ENCODE measurements at places on chromosomes 11 and 22.

- DNase-seq: no peak
These were observed 192.8 kb downstream of the GRIK4 start for GRCh38 chr11:120704256-120704750.

DNA sequence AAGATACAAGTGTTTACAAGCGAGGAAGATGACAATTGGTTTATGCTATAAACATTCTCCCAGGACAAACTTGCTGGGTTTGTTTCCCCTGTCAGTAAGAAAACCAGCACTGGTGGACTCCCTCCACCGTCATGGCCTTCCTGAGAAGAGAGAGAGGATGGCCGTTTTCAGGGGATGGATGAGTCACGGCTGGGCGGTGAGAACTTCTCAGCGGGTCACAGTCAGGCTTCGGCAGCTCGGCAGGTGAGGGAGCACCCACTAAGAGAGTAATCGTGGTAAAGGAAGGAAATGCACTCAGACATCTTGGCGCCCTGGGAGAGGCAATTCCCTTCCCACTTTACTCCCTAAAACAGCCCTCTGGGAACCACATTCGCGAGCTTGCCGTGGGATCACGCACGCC lies 83.9 kb downstream of the NCAM1 start:
- peak; percentile 7 for DNase-seq

DNA sequence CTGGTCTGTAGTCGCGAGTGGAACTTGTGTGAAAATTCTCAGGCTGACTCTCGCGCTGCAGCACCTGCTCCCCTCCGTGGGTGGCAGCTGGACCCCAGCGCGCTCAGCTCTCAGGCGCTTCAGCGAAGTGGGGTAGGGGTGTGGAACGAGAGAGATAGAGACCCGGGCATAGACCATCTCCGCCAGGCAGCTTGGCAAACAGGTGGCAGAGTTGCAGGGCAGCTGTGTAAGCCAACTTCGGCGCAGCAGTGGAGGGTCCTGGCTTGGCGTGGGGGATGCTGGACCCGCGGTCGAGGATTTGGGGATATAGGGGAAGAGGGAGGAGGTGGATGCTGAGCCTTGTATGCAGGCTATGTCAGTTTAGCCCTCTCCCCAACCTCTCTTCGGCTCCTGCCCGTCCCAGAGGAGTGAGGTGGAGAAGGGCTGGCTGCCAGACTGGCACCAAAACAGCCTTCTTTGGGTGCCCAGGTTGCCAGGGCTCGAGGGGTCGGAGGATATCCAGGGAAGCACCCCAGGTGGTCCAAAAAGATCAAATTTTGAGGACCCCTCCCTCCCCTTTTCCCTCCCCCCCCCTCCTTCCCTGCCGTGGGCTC lies 746 bp upstream of the CALCB start:
- DNase-seq: no peak

GRCh38 chr11:133753150-133753549 lies 92.2 kb downstream of the SPATA19 start:
- DNase-seq: no peak

DNA sequence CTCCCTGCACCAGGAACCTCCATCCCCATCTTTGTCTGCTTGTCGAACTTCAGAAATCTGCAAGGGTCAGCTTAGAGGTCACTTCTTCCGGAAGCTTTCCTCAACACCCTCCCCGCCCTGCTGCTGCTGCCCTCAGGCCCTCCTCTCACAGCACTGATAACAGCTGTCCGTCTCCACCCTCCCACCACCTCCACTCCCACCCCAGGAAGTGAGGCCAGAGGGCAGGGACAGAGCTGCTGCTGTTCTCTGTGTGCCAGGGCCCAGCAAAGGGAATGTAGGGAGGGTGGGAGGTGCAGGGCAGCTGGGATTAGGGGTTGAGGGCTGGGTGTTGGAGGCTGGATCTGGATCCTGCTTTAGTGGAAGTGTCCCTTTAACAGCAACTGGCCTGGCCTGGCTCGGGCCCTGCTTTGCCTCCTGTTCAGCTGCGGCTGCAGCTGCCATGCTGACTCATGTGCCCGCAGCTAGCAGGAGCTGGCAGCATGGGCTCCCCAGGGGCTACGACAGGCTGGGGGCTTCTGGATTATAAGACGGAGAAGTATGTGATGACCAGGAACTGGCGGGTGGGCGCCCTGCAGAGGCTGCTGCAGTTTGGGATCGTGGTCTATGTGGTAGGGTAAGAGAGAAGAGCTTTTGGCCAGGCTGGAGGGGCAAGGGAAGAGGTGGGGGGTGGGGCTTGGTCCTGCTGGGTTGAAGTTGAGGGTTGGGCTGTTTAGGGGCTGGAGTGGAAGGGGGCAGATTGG lies at the start of gene P2RX6:
P2RX6 (plus strand) TSS at position 440 of the 740 bp plus-strand sequence; CDS start at position 450, 10 bp downstream.
- peak; percentile 26 for DNase-seq

DNA sequence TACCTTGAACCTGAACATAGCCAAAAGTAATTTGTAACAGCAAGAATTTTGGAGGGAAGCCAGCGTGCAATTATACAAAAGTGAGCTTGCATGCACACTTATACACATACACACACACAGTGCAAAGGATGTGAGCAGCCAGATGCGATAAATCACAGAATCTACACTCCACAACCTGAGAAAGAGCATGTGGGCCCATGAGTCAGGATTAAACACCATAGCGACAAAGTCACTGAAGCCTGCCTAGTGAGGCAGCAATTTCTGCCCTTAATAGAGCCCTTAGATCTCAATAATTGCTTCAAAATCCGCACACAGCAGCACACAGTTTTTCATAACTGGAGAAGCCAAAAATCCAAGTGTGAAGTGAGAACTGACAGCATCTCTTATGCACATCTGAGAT lies 42.6 kb upstream of the TEAD1 start:
- no peak for DNase-seq

DNA sequence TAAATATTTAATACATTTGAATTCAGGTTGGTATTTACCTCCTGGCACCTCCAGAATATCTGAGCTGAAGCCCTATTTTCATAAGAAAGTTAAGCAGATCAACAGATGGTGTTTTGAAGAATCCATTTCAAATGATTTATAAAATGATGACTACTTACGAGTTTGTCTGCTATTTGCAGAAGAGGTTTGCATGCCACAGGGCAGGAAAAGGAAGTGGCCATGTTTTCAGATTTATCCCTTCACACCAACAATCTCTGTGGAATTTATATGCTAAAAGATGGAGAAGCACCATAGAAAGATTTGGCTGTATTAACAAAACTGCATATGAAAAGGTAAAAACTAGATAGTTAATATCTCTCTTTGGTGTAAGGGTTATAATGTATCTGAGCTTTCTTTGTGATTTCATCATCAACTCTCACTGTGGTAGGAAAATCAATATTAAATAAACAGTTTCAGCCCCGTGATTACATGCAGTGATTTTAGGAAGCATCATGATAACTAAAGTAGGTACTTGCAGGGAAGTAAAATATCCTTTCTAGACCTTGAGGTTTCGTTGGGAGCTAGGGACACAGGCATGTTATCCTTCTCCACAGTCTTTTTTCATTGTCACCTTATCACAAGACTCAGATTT lies 2.6 kb downstream of the BMAL1 start:
- DNase-seq: no peak

- DNase-seq: no peak
These were observed 29.0 kb upstream of the RASSF10 start for GRCh38 chr11:12979928-12980689.

GRCh38 chr11:62251698-62252097 lies 9.7 kb downstream of the SCGB1D2 start:
- DNase-seq: no peak

DNA sequence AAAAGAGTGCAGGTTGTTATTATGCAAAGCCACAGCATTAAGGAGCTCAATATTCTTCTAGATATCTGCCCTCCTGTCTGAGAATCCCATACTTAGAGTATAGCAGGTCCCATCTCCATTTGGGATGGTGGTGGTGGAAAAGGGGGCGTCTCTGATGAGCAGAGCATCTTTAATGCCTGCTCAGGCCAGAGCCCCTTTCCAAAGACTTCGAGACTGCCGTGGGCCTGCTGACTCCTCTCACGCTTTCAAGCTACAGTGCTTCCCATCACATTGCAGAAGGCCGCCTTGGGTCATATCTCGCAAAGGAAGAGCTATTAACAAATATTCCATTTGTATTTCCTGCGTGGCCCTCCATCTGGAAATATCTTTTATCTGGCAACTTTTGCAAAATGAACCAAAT lies 10.9 kb downstream of the LMO2 start:
- no peak for DNase-seq

DNA sequence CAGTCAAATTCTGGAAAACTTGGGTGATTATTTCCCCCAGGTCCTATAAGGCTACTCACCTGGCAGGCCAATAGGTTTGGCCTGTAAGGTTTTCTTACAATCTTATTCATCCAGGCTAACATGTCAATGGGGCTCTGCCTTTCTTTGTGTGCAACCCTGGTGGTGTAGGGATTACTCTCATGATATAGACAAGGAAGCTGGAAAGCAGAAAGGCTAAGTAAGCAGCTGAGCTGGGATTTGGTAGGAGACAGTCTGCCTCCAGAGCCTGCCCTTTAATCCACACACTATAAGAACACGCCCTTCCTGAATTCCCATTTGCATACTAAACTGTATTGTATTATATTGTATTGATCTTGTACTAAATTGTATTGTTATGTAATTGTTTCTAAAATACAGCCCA lies 373.3 kb upstream of the CCDC90B start:
- no peak for DNase-seq

- no peak for DNase-seq
These were observed 27.9 kb downstream of the EXPH5 start for GRCh38 chr11:108565653-108566052.

GRCh38 chr11:47616726-47617416 lies 22.7 kb upstream of the C1QTNF4 start:
- DNase-seq: no peak

DNA sequence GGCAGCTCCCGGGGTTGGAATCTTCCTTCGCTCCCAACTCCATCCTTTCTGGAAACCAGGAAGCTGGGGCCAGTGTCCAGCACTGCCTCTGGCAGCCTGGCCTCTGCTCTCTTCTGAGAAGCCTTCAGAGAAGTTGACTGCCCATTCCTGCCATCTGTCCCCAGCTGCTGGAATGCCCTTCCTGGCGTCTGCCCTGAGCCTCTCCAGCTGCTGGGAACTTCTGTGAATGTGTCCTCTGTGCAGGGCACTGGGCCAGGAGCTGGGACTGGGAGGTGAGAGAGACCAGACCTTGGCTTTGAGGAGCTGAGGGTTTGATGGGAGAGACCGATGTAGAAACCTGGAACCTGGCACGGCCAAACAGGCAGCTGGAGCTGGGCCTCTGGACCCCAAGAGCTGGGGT lies 5.9 kb upstream of the SOX10 start:
- DNase-seq: no peak

DNA sequence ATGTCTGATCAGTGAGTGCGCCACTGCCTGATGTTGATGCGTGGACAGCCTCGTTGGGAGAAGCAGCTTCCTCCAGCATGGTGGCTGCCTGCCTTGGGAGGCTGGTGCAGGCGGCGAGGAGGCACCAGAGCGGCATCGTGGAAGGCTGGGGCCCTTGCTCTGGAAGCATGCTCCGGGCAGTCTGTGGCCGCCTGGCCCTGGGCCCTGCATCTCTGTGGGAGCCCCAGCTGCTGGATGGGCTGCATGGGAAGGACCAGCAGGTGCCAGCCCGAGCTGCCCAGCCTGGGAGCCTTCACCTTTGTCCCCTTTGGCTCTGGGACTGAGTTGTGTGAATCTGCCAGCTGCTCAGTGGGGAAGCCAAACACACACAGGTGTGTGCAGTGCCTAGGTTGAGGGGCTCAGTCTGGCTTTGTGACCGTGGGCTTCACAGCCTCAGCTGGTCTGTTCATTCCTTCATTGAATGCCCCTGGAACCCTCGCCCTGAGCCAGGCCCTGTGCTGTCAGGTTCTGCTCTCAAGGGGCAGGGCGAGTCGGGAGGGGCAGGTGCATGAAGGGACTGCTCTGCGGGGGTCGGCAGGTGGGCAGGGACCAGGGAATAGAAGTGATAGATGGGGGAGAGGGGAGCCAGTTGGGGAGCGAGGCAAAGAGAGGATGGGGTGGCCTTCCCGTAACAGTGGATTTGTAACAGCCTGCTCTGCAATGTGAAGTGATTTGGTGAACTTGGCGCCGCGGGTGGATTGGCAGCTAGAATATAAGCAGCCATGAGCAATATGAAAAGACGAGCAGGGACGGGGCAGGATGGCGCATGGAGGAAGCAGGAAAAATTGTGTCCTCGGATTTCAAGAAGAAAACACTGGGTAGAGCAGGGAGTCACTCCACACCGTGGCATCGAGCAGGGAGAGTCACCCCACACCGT lies 354.2 kb downstream of the TBC1D22A start:
- no peak for DNase-seq

- DNase-seq: no peak
These were observed 789 bp downstream of the SIK2 start for GRCh38 chr11:111602865-111603610.

DNA sequence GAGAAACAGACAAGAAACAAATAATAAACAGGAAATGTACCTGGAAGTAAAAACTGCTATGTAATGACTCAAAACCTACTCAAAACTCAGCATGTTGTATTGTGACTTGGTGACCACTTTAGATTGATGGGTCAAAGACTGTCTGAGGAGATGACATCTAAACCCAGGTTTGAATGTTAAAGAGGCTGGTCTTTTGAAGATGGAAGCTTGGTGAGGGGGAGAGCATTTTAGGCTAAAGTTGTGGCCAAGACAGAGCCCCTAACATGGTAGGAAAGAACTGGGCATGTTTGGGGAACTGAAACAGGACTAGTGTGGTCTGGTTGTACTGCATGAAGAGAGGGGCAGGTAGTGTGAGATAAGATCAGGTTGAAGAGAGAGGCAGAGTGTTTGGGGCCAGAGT lies 85.3 kb upstream of the MYO18B start:
- no peak for DNase-seq

GRCh38 chr11:79626135-79627075 lies 185.6 kb upstream of the TENM4 start:
- DNase-seq: no peak

DNA sequence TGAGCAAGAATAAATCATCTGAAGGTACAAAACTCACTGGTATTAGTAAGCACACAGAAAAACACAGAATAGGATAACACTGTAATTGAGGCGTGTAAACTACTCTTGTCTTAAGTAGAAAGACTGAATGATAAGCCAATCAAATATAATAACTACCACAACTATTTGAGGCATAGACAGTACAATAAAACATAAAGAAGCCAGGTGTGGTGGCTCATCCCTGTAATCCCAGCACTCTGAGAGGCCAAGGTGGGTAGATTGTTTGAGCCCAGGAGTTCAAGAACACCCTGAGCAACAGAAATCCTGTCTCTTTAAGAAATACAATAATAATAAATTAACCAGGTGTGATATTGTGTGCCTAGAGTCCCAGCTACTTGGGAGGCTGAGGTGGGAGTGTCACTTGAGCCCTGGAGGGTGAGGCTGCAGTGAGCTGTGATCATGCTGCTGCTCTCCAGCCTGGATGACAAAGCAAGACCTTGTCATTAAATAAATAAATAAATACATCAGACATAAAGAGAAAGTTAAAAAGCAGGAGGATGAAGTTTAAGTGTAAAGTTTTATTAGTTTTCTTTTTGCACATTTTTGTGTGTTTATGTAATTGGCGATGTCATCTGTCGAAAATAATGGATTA lies 390.6 kb downstream of the DYNC2H1 start:
- no peak for DNase-seq

DNA sequence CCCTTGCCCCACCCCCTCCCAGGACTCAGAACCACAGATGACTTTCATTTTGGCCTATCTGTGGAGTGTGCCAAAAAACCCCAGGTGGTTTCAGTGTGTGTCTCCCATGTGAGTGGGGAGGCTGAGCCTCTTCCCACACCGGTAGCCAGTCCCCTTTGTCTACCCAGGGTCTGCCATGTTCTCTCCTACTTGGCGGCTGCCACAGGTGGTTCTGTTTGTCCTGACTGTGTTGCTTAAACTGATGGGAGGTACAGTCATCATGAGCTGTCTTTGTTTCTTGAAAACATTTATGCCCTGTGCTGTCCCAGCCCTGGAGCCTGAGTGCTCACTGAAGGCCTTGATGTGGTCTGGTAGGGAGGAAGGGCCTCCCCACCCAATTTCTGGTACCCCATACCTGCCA lies 39.7 kb upstream of the SUSD2 start:
- DNase-seq: peak; percentile 55

Data from H54 (cell line).